ENCODE measurements at places on chromosomes 2 and 18.

- no peak for DNase-seq
These were observed 1339.0 kb downstream of the LRP1B start for GRCh38 chr2:140791802-140792201.

- no peak for DNase-seq
These were observed 31.5 kb upstream of the PGAP1 start for GRCh38 chr2:196957881-196958525.

GRCh38 chr2:69615969-69616368 lies 27.6 kb downstream of the AAK1 start:
- no peak for DNase-seq

DNA sequence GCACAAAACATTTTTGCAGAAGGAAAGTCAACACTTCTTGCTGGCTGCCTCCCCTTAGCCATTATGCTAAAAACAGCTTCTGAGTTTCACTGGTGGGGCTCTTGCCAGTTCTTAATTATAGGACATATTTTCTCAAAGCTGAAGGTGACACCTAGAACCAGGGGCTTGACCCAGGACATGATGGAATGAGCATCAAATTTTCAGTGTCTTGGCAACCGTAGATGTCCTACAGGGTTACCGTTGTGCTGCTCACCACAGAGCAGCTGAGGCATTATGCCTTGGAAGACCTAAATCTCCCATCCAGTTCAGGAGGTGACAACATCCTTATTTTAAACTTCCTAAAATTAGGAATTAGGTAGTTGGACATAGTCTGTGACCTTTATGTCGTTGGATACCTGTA lies 46.7 kb downstream of the TMEM185B start:
- DNase-seq = no peak

GRCh38 chr2:26653207-26654060 lies 12.3 kb upstream of the CIB4 start:
- no peak for DNase-seq

GRCh38 chr2:4668381-4668780 lies 965.0 kb downstream of the DCDC2C start:
- DNase-seq = no peak

DNA sequence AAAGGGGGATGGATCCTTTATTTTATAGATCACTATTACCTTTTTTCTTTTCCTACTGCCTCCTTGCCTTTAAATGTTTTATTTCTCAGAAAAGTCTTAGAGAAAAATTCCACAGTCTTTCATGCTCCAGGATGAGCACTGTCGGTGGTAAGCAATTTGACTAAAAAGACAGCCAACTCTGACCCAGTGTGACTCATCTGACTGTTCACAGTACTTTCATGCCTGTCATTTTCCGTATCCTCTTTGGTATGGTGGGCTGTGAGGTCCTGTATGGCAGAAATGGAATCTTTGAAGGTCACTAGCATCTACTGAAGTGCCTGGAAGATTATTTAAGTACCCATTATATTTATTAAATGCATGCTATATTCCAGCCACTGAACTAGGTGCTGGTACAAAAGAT lies 2.1 kb upstream of the RFTN2 start:
- DNase-seq = no peak

DNA sequence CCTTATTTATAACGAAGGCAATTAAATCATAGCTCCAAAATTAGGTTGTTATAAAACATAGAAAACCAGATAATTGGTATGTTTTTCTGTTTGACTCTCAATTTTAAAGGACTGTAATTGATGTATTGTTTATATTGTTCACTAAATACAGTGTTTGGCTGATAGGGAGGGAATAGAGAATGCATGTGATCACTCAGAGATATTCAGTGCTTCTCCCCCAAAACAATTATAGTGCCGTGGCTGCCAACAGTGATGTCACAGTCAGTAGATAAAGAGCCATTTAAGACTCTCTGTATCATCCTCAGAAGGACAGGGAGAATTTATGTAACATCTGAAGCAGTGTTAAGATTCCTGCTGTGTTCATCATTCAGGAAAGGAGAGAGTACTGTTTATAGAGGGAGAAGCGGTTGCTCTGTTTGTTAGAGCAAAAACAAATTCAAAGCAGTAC lies 69.6 kb downstream of the PHLPP1 start:
- no peak for DNase-seq

GRCh38 chr18:64806232-64806631 lies 657.3 kb upstream of the LINC00305 start:
- no peak for DNase-seq

- no peak for DNase-seq
These were observed 77.9 kb downstream of the RTP5 start for GRCh38 chr2:241947401-241947800.

DNA sequence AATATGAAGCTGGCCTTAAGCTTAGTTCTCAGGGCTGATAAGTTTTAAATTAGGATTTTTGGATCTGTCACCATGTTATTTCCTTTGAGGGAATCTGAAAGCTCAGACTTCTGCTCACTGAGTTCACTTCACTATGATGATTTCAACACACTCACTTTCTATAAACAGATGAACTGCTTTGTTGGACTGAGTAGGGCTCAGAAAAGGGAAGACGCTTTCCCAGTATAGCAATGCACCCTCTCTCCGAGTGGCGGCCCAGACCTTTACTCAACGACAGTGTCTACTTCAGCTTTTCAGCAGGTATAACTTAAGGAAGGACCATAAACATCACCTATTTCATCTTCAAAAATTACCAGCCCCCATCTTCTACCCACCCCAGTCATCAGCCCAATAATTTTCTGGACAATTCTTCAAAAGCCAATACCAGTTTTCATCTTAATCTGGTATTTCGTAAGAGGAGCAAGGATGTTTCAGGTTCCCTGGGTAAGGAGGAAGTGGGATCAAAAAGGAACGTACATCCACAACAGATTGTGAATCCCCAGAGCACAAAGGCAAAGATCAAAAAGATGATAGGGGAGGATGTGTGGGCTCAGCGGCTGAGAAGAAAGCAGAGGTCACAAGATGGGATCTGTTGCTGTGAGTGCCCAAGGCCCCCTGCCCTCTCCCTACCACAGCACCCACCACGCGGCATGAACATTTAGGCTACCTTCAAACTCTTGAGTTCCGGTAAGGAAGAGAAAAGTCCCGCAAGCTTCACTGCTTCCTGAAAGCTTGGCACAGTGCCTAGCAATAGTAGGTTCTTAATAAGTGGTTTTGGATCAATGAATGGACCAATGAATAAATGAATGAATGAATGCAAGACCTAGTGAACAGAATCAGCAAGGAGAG lies 41.9 kb downstream of the LPIN2 start:
- DNase-seq = no peak

GRCh38 chr2:70030724-70031420 lies 56.4 kb upstream of the PCBP1 start:
- DNase-seq = no peak

- DNase-seq = no peak
These were observed 173.9 kb upstream of the ERBB4 start for GRCh38 chr2:212712466-212712865.

GRCh38 chr2:38930600-38930999 lies 40.9 kb downstream of the ARHGEF33 start:
- no peak for DNase-seq

GRCh38 chr2:235539773-235540172 lies 45.9 kb downstream of the AGAP1 start:
- no peak for DNase-seq

DNA sequence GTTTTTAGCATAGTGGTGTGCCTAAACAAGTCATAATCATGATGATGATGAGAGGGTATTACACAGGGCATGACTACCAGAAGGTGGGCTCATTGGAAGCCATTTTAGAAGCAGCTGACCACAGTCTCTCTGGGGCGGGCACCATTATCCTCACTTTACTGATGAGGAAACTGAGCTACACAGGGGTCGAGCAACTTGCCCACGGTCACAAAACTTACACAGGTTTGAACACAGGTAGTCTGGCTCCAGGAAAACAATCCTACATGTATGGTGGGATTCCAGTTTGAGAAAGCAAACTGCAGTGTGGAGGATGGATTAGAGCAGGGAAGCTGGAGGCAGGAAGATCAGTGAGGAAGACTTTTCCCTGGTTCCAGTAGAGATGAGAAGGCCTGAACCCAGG lies 6.2 kb downstream of the RHOB start:
- no peak for DNase-seq

DNA sequence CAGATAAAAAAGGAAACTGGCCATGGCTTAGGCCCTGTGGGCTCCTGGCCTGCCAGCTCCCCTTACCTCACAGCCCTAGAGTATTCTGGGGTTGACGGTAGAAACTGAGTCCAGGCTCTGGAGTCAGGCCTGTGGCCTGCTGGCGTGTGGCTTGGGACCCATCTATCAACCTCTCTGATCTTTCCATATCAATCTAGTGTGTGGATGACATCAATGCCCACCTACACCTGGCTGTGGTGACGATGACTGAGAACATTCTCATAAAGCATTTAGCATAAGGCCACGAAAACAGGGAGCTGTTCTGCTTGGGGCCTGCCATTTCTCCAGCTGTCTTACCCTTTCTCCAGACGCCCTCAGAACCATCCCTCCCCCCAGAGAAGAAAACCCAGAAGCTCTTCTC lies 17.9 kb downstream of the PCARE start:
- no peak for DNase-seq

DNA sequence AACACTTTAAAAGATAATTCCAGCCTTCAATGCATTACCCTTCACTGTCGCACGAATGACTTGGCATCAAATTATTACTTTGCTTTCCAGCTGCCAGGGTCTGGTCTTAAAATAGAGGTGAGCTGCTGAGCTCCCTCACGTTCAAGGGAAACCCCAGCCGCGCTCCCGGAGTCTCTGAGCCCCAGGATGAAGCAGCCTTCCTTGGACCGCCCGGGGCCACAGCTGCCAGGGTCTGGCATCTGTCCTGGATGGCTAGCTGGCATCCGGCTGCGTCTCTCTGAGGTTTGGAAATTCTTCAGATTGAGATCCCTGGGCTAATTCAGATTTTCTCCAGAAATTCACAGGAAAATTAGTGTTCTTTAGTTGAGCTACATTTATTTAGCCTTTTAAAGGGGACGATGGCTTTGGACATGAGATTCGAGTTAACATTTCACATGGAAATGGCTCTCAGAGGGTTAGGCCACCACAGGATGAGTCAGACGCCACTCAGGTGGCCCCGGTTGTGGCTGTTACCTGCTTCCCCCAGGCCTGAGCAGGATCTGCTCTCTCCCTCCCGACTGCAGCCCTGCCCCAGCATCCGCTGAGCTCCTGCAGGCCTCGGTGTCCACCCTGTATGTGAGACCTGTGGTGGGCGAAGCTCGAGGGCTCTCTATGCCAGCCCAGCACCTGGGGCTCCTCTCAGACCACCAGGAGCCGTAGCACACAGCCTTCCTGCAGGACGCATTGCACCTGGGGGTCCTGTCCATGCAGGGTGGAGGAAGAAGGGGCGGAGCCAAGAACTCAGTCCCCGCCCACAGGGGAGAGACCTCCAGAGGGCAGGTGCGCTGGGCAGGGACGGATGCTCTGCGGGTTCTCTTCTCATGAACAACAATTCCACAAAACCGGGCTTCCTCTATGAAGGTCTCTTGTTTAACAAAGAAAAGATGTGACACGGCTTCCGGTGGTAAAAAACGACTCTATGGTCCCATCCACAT lies 255.5 kb downstream of the TWIST2 start:
- DNase-seq = no peak

GRCh38 chr2:218878486-218878885 lies 2.2 kb upstream of the WNT10A start:
- no peak for DNase-seq

- no peak for DNase-seq
These were observed 28.6 kb downstream of the RNF144A start for GRCh38 chr2:6945821-6946220.

GRCh38 chr2:32357318-32358110 lies 691 bp downstream of the BIRC6 start:
- DNase-seq = peak; percentile 60

GRCh38 chr18:13258921-13259320 lies 40.4 kb downstream of the LDLRAD4 start:
- DNase-seq = no peak

GRCh38 chr18:62867534-62867933 lies 152.2 kb downstream of the PHLPP1 start:
- no peak for DNase-seq

DNA sequence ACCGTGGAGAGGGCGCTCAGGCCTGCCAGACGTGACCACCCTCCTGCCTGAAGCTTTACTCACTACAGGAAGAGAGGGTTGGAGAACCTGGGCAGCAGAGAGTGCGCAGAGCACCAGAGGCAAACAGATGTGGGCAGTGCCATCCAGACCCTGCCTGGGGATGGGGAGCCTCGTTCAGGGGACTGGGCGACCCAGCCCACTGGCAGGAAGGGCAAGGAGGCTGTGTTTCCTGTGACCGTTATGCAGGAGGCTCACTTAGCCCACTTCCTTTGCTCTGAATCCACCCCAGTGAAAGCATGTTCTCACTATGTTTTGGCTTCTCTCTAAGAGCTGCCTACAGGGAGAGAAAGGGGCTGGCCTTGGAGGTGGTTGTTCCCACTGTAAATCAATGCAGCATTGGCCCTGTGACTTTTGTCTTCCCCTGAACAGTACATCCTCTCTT lies 23.0 kb upstream of the ACKR3 start:
- DNase-seq = no peak

DNA sequence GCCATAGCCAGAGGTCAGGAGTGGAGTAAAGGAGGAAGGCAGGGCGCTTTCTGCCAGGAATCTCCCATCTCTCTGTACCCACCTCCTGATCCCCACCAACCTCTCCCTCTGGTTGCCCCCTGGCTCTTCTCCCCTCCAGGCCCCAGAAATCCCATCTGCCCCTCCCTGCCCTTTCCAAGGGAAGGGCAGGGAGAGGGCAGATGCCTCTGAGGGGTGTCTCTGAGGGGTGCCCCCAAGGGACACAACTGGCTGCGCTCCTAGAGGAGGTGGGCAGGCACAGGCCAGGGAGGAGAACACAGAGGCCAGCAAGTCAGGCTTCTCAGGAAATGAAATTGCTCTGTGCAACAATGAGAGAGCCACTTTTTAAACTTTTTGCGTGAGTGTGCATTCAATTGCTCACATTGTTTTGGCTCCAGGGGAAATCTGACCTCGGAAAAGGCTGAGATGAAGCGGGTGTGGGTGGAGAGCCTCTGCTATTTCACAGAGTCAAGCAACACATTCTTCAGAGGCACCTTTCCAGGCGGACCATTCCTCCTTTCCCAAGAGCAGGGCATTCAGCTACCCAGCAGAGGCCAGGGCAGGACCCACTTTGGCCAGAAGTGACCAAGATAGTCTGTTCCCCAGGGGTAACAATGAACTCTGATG lies 125.5 kb downstream of the SMAD7 start:
- DNase-seq = no peak

- DNase-seq = no peak
These were observed 348.1 kb downstream of the CLIP4 start for GRCh38 chr2:29463181-29463900.

DNA sequence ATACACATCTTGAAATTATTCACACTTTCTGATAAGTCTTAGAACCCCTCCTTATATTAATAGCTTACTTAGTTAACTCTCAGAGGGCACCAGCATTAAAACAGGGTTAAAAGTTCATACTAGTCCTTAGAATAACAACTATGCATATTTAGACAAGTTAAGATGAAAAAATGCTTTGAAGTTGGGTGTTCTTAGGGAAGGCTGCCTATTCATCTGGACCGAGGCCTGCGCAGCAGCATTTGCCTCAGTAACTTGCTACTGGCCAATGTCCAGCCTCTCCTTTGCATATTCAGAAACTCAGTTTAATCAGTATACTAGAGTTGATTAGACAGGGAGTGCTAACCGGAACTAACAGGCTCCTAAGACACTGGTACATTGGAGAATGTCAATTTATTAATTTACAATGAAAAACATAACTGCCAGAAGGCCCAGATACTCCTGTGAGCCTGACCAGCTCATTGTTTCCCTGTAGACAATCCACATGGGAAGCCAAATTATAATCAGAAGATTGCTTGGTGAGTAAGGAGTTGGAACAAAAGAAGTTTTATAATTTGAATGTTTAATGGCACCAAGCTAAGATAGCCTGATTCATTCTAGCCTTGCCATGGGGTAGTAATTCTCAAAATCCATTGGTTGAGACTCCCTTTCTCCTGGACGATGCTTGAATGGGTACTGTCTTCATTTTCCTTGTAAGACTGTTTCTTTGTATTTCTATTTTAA lies 48.9 kb downstream of the DYNC1I2 start:
- DNase-seq = no peak

All from GM13976 (cell line).